ENCODE measurements at places on chromosomes 13 and 19.

DNA sequence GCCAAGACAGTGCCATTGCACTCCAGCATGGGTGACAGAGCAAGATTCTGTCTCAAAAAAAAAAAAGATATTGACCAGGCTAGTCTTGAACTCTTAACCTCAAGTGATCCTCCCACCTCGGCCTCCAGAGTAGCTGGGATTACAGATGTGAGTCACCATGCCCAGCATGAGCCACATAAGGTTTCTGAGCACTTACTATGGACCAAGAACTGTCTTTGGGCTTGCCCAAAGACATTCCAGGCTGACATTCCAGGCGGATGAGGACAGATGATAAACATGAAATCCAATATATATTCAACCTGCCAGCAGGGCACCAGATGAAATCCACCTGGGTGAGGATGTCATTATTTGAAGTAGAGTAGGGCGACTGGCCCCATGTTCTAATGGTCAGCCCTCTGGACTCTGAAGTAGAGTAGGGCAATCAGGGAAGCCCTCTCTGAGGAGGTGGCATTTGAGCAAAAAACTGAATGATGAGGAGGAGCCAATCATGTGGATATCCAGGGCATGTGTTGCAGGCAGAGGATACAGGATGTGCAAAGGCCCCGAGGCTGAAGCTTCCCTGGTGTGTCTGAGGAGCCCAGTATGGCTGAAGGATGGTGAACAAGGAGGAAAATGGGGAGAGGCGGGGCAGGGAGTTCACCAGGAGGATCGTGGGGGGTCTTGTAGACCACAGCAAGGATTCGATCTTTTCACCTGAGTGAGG, 4.0 kb downstream of the C19orf38 start:
- DNase-seq = no peak

DNA sequence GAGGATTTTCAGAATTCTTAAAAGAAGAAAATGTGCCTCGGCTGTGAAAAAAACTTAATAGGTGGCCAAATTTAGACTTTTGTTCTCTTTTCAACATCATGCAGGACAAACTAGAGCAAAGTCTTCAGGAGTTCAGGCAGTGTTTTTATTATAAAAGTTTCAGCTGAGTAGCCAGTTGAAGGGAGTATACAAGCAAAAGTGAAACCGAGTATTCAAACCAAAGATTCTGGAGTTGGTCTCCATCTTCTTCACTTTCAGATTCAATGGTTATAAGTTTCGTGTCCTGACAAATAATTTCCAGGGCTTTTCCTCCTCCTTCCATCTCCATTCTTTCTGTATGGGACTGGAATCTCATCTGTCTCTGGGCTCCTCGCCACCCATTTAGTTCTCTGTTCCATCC, 379.7 kb downstream of the GPC5 start:
- no peak for DNase-seq

GRCh38 chr13:24493356-24493755, 19.2 kb downstream of the PARP4 start:
- DNase-seq = no peak

- no peak for DNase-seq
These were observed 5.1 kb downstream of the ZNF507 start for GRCh38 chr19:32350471-32350865.

GRCh38 chr19:4363571-4364304, 20.4 kb downstream of the MPND start:
- no peak for DNase-seq

DNA sequence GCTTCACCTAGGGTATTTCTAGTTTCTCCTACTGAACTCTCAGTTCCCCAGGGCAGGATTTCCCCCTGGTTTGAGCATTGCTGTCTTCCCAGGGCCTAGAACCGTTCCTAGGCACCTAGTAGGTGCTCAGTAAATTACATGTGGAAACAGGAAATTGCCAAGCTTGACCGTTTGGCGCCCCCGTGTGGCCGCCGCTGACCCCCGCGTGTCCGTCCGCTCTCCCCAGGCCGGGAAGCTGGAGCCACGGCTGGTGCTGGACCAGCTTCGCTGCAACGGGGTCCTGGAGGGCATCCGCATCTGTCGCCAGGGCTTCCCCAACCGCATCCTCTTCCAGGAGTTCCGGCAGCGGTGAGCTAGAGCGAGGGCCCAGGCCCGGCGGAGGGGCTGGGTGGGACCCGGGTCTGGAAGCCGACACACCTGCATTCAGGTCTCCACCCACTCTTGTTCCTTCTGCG, 55.5 kb downstream of the MYH14 start:
- DNase-seq = no peak

DNA sequence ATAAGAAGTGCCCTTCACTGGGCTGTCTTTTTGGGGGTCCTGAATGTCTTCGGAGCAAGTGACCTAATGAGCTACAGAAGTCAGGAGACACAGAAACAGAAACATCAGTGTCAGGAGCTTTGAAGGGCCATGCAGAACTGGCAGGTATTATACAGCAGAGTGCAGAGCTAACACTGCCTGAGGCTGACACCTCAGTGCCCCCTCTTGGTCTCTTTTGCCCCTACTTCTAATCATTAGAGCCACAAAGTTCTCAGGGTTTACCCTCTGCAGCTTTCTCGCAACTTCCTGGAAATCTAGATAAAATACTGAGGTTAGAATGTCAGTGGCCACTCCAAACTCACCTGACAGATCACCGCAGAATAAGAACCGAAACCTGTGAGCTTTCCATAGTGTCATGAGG, 172.7 kb downstream of the B3GLCT start:
- no peak for DNase-seq

GRCh38 chr13:76885203-76886004, 801 bp downstream of the KCTD12 start:
- peak; percentile 71 for DNase-seq

Measured in brain (organoid and tissue), 16 donors.